ENCODE measurements at places on chromosomes 7 and 10.

DNA sequence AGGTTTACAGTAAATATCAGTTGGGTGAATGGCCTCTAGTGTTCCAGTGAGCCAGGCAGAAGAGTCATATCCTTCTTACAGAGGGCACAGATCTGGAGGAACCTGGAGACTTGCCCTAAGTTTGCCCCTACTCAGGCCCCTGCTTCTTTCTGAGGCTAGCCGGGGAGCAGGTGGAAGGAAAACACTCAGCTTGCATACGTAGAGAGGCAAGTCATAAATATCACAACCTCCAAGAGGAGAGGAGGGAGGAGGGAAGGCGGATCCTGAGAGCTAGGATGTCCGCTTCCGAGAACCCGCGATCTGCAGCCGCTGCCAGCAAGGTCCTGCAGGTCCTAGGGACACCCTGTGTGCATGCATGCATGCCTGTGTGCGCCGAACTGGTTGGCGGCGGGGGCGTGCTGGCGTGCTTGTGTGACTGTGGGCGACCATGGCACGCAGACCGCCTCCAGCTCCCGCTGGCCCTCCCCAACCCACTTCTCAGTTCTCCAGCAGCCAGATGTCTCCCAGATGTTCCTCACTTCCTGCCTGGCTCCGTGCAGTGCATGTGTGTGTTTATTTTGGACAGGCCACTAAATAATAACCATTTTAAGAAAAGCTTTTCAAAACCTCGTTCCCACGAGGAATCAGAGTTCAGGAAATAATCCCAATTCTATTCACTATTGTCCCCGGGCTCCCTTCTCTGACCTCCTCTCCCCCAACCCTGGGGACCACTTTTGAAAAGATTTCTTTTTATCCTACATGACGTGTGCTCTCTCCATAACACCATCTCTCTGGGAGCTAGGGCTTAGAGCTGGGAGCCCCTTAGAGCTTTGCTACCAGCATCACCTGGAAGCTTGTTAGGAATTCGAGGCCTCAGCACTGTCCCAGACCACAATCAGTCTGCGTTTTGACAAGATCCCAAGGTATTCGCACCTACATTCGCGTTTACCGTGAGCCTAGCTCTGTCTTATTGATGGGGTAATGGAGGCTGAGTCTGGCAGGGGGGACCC lies 32.4 kb downstream of the UNC5B start:
- DNase-seq, result no peak

DNA sequence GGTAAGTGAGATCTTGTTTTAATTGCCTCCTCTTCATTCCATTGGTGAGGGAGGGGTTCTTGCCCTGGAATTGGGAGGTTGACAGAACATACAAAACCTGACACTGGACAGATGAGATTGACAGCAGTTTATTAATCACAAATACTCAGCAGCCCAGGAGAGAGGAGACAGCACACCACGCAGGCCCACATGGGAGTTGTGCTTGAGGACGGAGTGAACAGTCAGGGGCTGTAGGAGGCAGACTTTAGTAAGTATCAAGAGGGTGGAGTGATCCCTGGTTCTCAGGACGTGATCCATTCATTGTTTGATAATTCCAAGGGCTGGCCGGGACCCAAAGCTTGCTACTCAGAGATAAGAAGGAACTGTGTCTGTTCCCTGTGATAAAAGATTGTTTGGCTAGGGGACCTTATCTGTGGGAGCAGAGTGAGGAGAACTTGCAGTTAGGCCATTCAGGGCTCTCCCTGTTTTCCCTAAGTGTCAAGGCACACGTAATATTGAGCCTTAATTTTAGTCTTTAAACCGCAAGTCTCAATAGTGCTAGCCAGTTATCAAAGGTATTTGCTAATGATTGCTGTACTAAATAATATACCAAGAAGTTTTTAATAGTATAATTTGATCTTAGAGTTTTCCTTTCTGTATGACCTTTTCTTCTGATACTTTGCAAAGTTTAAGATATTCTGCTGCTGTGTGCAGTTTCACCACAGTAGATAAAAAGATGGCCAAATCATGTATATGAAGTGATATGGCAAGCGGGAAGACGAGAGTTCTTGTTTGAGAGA lies 14.5 kb downstream of the CAPZA2 start:
- no peak for DNase-seq

GRCh38 chr10:55141892-55142291 lies 340.9 kb upstream of the PCDH15 start:
- DNase-seq, result no peak

DNA sequence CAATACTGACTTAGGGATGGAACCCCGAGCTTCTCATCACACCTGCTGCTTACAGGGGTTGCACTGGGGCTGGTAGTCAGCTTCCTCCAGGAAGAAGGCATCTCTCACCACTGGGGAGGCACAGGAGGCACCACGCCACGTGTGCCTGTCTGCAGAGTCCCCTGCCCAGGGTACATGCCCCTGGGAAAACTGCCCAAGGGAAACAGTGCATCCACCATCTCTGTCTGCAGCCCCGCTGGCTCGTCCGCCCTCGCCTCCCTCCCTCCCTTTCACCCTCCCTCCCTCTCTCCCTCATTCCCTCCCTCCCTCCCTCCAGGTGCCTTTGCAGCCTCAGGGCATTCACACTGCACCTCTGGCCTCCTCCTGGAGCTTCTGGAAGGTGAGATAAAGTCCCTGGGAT lies 101.1 kb downstream of the PTPRE start:
- no peak for DNase-seq

DNA sequence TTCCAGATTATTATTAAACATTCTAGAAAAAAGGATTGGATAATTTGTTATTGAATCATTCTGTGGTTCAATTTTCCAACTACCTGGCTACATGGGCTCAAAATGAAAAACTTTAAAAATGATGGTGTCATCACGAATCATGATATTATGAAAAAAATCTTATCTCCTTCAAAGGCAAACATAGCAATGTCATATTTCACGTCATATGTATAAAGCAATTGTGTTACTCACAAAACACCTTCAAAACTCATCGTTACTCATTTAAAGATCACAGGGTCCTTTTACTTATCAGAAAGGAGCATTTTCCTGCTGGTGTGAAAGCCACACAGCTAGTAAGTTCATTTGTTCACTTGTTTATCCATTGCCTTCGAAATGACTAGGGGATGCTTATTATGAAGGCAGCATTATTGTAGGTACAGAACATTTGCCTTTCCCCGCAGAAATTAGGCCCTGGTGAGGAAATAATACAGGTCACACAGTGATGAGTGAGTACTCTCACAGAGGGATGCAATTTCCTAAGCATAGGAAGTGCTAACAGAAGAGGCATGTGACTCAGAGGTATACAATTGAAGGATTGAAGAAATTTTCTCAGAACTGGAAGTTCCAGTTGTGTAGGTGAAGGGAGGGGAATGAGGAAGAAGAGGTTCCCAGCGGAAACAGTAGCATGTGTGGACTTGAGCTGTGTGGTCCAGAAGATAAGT lies 478.7 kb downstream of the INHBA start:
- no peak for DNase-seq

GRCh38 chr10:48533540-48533939 lies 71.3 kb downstream of the ARHGAP22 start:
- no peak for DNase-seq

- no peak for DNase-seq
These were observed 316.6 kb downstream of the KCNMA1 start for GRCh38 chr10:77320971-77321471.
